ENCODE measurements at places on chromosomes 16 and 17.
A peak's percentile ranks its signal among the peaks of the same experiment; 100 is the strongest.

DNA sequence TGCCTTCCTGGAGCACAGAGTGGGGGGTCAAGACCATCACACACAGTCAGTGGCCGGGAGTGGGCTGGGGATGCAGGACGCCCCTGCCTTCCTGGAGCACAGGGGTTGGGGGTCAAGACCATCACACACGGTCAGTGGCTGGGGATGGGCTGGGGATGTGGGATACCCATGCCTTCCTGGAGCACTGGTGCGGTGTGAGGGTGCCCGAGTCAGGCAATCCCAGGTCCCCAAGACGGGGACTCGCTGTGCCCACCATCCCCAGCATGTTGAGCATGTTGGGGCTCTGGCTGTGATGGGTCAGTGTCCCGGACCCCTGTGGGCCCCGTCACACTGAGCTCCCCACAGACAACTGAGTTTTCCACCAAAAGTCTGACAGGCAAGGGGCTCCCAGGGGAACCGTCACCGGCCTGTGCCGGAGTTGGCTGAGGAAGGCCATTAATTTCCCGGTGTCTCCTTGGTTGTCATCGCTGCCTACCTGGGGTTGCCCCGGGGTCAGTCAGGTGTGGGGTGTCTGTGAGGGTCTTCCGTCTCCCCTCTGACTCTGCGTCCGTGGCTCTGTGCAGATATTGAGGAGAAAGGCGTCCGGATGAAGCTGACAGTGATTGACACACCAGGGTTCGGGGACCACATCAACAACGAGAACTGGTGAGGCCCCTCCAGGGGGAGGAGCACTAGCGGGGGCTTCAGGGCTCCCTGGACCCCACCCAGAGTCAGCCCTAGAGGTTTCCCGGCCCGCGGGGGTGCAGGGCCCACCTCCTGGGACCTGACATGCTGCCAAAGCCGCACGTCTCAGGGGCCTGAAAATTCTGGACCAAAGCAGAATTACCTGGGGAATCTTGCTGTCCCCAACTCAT lies 347.1 kb downstream of the SEC14L1 start:
- peaks cover 76% of the 10 kb centered on the region for H3K36me3 ChIP-seq
- no peaks in the 10 kb centered on the region for H3K4me1 ChIP-seq
- DNase-seq: no peak
- no peak overlapping the region for H3K4me3 ChIP-seq
- H3K27ac ChIP-seq: no peak overlapping the region

GRCh38 chr17:68603656-68604055 lies 2.5 kb upstream of the FAM20A start:
- no peaks in the 10 kb centered on the region for H3K36me3 ChIP-seq
- H3K27ac ChIP-seq: no peak overlapping the region
- peaks cover 11% of the 10 kb centered on the region for H3K27me3 ChIP-seq
- H3K4me3 ChIP-seq: no peak overlapping the region
- DNase-seq: no peak

- H3K27ac ChIP-seq: no peak overlapping the region
- no peak overlapping the region for H3K4me3 ChIP-seq
- peaks cover 12% of the 10 kb centered on the region for H3K4me1 ChIP-seq
- H3K36me3 ChIP-seq: no peaks in the 10 kb centered on the region
Measured at GRCh38 chr17:32835291-32835761, 41.6 kb downstream of the MYO1D start.

DNA sequence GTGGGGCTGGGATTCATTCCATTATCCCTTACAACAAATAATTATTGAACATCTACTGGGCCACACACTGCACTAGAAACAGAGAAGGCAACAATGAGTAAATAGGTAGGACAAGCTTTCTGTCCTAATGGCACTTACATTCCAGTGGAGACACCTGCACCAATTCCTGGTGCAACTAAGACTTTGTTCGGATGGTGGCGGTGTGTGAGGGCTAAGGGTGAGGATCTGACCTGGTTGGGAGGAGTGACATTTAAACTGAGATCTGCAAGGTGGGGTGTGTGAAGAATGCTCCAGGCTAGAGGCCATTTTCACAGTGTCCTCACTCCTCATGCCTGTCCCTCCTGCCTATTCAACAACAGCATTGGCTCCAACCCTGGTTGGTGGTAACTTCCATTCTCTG lies 510.0 kb downstream of the XYLT1 start:
- no peaks in the 10 kb centered on the region for H3K4me1 ChIP-seq
- no peaks in the 10 kb centered on the region for H3K36me3 ChIP-seq
- H3K27ac ChIP-seq: no peak overlapping the region
- H3K4me3 ChIP-seq: no peak overlapping the region
- no peak for DNase-seq

- peak; percentile 16 for DNase-seq
- peak overlapping the region; percentile 93 for H3K4me3 ChIP-seq
- no peaks in the 10 kb centered on the region for H3K27me3 ChIP-seq
- peaks cover 8% of the 10 kb centered on the region for H3K36me3 ChIP-seq
- H3K4me1 ChIP-seq: peaks cover 48% of the 10 kb centered on the region
Measured at GRCh38 chr16:56450275-56450985, 702 bp downstream of the NUDT21 start.

- H3K36me3 ChIP-seq: peaks cover 4% of the 10 kb centered on the region
- H3K4me1 ChIP-seq: no peaks in the 10 kb centered on the region
- no peak for DNase-seq
Measured at GRCh38 chr16:1395444-1396031, 19.0 kb downstream of the UNKL start.

- H3K4me1 ChIP-seq: no peaks in the 10 kb centered on the region
- H3K27me3 ChIP-seq: no peaks in the 10 kb centered on the region
- no peak for DNase-seq
- H3K4me3 ChIP-seq: no peak overlapping the region
- no peak overlapping the region for H3K27ac ChIP-seq
- peaks cover 7% of the 10 kb centered on the region for H3K36me3 ChIP-seq
Measured at GRCh38 chr17:79977708-79978547, 57.7 kb downstream of the TBC1D16 start.

DNA sequence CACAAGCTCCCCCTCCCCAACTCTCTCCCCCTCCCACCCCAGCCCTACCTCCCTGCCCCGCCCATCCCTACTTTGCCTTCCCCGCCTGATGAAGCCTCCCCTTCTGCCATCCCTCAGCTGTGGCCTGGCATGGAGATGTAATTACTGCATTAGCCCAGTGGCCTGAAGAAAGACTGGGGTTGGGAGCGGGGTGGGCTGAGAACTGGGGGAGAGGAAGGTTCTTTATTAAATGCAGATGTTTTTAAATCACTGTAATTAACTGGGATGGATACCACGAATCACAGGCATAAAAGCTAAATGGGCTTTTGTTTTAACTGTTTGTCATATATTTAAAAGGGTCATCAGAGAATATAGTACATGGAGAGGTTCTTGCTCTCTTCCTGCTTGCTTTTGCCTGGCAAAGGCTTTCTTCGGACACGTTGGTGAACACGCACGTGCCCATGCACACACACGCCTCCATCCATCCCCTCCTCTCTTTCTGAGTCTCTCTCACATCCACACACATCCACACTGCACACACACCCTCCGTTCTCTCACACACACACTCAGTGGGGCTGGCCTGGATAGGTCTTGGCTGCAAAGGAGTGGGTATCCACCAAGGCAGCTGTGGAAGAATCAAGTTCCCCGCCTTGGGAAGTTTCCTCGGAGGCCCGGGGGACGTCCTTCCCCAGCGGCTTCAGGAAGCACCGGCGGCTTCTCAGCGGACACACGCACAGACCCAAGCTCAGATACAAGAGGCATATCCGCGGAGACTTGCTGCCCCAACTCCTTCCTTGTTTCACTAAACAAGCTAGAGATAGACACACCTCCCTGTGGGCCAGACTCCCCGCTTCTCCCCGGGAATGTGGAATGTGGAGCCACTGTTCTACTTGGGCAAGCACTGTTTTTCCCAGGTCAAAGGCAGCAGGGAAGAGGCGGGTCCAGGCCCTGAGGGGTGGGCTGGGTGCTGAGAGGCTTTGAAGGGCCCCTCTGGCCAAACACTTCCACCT lies 27.4 kb upstream of the TNRC6C start:
- H3K4me3 ChIP-seq: no peak overlapping the region
- peaks cover 56% of the 10 kb centered on the region for H3K27me3 ChIP-seq
- H3K36me3 ChIP-seq: no peaks in the 10 kb centered on the region
- H3K27ac ChIP-seq: no peak overlapping the region
- no peak for DNase-seq

DNA sequence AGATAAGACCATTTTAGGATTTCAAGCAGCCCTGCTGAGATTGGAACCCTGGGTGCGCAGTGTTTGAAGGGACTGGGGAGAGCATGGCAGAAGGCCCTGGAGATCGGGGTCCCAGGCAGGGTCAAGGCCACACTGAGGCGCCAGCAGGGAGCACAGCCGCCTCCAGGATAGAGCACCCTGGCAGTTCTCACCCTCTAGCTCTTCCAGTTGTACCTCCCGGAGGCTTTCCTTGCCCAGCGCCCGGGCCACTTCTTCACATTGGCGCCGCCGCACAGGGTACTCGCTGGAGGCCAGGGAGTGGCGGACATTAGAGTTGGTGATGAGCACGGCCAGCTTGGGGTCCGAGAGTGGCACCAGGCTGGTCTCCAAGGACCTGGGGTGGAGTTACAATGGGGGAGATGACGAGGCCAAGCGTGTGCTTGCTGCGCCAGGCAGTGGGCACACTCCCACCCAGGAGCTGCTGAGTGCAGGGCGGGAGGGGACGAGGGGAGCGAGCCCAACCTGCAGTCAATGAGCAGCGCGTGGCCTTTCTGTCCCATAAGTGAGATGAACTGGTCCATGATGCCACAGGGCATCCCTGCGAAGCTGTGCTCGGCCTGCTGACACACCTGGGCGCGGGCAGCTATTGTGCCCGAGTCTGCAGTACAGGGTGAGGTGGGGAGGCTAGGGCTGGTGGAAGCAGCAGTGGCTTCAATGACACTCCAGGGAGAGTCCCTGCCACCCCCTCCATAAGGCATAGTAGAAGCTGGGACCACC lies 2.3 kb downstream of the GALK1 start:
- DNase-seq: no peak
- H3K36me3 ChIP-seq: no peaks in the 10 kb centered on the region
- H3K4me3 ChIP-seq: no peak overlapping the region
- no peaks in the 10 kb centered on the region for H3K27me3 ChIP-seq

- no peak for DNase-seq
- H3K4me1 ChIP-seq: peaks cover 71% of the 10 kb centered on the region
- H3K4me3 ChIP-seq: peak overlapping the region; percentile 58
- H3K27me3 ChIP-seq: no peaks in the 10 kb centered on the region
- no peaks in the 10 kb centered on the region for H3K36me3 ChIP-seq
- peak overlapping the region; percentile 63 for H3K27ac ChIP-seq
Measured at GRCh38 chr17:57945996-57946797, 9.0 kb downstream of the CUEDC1 start.

DNA sequence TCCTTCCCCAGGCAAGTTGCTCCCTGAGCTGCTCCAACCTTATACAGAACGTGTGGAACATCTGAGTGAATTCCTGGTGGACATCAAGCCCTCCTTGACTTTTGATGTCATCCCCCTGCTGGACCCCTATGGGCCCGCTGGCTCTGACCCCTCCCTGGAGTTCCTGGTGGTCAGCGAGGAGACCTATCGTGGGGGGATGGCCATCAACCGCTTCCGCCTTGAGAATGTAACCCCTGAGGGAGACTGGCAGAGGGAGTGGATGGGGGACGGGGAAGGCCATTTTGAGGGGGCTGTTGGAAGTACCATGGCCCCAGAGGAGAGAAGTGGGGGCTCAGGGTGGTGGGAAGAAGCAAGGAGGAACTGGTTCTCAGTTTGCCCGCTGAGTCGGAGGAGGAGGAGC lies 2.0 kb downstream of the COASY start:
- H3K27me3 ChIP-seq: no peaks in the 10 kb centered on the region
- DNase-seq: no peak
- peak overlapping the region; percentile 91 for H3K27ac ChIP-seq
- H3K4me1 ChIP-seq: peaks cover 69% of the 10 kb centered on the region
- H3K36me3 ChIP-seq: peaks cover 16% of the 10 kb centered on the region
